CD4-positive, alpha-beta memory T cell (primary cell): ENCODE measurements at places on chromosomes 11 and 22.
A peak's percentile ranks its signal among the peaks of the same experiment; 100 is the strongest.

GRCh38 chr11:15650105-15650938 is 535.6 kb downstream of the INSC start:
- DNase-seq, result peak; percentile 48

DNA sequence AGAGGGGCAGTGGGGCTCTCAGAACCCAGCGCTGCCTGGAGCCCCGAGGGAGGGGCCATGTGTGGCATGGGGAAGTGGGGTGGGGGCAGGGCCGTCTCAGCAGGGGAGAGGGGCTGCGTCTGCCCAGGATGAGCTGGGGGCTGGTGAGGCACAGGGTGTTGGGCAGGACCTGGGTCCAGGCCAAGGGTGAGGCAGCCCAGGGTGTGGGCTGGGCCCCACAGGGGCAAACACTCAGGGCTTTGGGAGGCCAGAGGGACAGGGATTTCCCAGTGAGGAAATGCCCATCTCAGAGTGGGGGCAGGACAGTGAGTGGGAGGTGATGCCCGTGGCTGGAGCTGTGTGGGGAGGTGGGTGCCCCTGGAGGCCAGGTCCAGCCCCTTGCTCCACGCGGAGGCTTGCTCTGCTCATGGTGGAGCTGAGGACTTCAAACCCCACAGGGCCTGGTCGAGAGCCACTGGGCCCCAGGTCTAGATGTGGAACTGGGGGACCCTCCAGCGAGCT is 5.4 kb downstream of the PLXNB2 start:
- no peak for DNase-seq

GRCh38 chr11:66012946-66013761 is 1.3 kb downstream of the CST6 start:
- no peak for DNase-seq

GRCh38 chr11:66267039-66267378 is 1.4 kb upstream of the RAB1B start:
- no peak for DNase-seq

- no peak for DNase-seq
Observed at GRCh38 chr11:103631841-103632240, 404.6 kb upstream of the DDI1 start.
